ENCODE measurements at places on chromosomes 7 and 10. TPM values are rescaled to one million over a fixed set of nuclear protein-coding genes. Genes with fewer than 3 reads are reported as not detected.

Gene PRPS1L1
- not detected for total RNA-seq

Gene ADAM12
- total RNA-seq: 9.4 TPM

Gene VWC2
- not detected for total RNA-seq

GRCh38 chr7:2737771-2738540 lies 50.0 kb downstream of the AMZ1 start:
- H3K27me3 ChIP-seq: no peaks in the 10 kb centered on the region
- H3K36me3 ChIP-seq: peaks cover 4% of the 10 kb centered on the region
- no peak overlapping the region for H3K27ac ChIP-seq
- peaks cover 1% of the 10 kb centered on the region for H3K4me1 ChIP-seq
- H3K4me3 ChIP-seq: no peak overlapping the region
- no peak for DNase-seq

DNA sequence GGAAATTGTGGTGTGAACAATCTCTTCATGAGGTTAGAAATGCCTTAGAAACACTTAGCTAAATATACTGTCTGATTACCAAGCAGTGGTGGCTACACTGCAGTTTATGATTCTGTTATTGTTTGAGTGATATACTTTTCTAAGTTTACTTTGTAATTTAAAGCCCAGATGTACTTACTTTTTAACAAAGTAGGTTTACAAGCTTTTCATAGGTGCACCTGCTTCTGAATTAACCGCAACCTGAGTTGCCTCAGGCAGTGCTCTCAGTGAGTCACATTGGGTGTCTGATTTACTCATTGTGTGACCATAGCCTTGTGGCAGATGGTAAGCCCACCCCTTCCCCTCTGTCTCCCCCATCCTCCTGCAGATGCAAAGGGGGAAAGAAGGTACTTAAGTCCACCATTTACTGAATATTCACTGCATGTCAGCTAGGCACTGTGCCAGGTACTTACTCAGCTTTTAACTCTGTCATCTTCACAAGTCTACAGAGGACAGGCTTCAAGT lies 9.0 kb downstream of the MTURN start:
- no peaks in the 10 kb centered on the region for H3K36me3 ChIP-seq
- H3K27ac ChIP-seq: peak overlapping the region; percentile 68
- H3K4me1 ChIP-seq: peaks cover 33% of the 10 kb centered on the region
- DNase-seq: peak; percentile 98

GRCh38 chr10:69567920-69568319 lies 5.3 kb downstream of the NEUROG3 start:
- H3K27me3 ChIP-seq: peaks cover 85% of the 10 kb centered on the region
- no peaks in the 10 kb centered on the region for H3K4me1 ChIP-seq
- H3K4me3 ChIP-seq: no peak overlapping the region
- no peaks in the 10 kb centered on the region for H3K36me3 ChIP-seq

GRCh38 chr7:29256693-29257002 lies 62.1 kb downstream of the CHN2 start:
- peaks cover 22% of the 10 kb centered on the region for H3K4me1 ChIP-seq
- no peak overlapping the region for H3K4me3 ChIP-seq
- no peak for DNase-seq
- H3K27ac ChIP-seq: no peak overlapping the region

- H3K27ac ChIP-seq: no peak overlapping the region
- H3K4me1 ChIP-seq: no peaks in the 10 kb centered on the region
- H3K36me3 ChIP-seq: no peaks in the 10 kb centered on the region
- no peak overlapping the region for H3K4me3 ChIP-seq
- no peaks in the 10 kb centered on the region for H3K27me3 ChIP-seq
These were observed 88.1 kb upstream of the IFRD1 start for GRCh38 chr7:112362053-112362650.

- H3K27me3 ChIP-seq: no peaks in the 10 kb centered on the region
- H3K27ac ChIP-seq: no peak overlapping the region
- H3K4me1 ChIP-seq: no peaks in the 10 kb centered on the region
- no peaks in the 10 kb centered on the region for H3K36me3 ChIP-seq
These were observed 197.4 kb downstream of the RNLS start for GRCh38 chr10:88385601-88386203.

DNA sequence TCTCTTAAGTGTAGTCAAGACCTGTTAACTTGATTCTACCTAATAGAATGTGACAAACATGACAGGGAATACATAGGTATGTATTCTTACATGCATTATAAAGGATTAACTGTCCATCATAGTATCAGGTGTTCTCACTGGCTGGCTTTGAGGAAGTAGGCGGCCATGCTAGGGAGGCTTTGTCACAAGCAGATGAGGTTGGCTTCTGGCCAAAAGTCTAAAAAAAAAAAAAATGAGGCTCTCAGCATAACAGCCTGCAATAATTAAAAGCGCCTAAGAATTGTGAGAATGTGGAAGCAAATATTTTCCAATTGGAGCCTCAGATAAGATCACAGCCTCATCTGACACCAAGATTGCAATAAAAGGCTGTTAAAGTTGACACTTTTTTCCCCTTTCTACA lies 1256.8 kb upstream of the SORCS1 start:
- H3K27ac ChIP-seq: no peak overlapping the region
- no peaks in the 10 kb centered on the region for H3K4me1 ChIP-seq
- no peak overlapping the region for H3K4me3 ChIP-seq
- no peak for DNase-seq
- no peaks in the 10 kb centered on the region for H3K36me3 ChIP-seq

DNA sequence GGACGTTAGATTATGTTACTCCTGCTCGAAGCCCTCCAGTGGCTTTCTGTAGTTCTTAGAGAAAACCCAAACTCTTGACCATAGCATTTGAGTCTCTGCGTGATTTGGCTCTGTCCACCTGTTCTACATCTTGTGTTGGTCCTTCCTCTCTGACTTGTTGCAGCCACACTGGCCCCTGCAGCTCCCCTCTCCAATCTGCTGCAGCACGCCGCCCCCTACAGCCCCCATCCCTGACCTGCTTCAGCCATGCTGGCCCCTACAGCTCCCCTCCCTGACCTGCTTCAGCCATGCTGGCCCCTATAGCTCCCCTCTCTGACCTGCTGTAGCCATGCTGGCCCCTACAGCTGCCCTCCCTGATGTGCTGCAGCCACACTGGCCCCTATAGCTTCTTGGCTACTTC lies 29.2 kb downstream of the TRRAP start:
- no peak overlapping the region for H3K4me3 ChIP-seq
- no peaks in the 10 kb centered on the region for H3K27me3 ChIP-seq
- no peak for DNase-seq
- H3K4me1 ChIP-seq: no peaks in the 10 kb centered on the region
- peaks cover 43% of the 10 kb centered on the region for H3K36me3 ChIP-seq
- no peak overlapping the region for H3K27ac ChIP-seq

DNA sequence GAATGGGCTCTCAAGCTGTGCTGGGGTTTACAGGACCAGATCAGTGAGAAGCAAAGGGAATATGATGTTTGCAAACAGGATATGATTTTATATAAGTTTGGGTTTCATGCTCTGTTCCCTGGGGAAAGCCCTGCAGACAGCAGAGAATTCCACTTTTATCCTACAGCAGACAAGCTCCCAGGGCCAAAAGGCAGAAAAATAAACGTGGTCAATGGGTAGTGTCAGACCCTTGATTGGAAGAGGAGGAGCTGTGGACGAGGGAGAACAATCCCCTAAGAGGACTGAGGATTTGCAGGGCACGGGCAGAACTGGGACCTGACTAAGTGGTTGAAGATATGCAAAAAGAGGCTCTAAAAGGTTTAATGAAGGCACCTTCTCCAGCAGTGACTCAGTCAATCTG lies 275.3 kb downstream of the HDAC9 start:
- H3K4me3 ChIP-seq: no peak overlapping the region
- DNase-seq: no peak
- no peaks in the 10 kb centered on the region for H3K27me3 ChIP-seq
- peaks cover 26% of the 10 kb centered on the region for H3K4me1 ChIP-seq
- peak overlapping the region; percentile 53 for H3K27ac ChIP-seq
- H3K36me3 ChIP-seq: no peaks in the 10 kb centered on the region

DNA sequence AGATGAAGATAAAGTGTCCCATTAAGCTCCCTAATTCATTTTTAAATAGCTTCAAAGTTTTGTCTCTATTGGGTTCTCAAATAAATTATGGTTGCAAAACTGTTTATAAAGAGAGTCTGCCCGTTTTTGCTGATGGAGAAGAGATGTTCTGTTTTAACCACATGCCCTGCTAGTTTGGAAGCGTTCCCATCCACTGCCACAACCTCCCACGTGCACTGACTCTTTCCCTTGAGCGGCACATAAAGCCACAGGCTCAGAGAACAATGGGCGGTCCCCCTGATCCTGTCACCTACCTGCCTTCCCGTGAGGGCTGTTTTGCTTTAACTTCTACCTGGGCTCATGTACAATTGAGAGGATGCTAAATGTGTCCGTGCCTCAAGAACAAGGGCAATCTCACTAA lies 65.5 kb downstream of the CPVL start:
- H3K4me3 ChIP-seq: no peak overlapping the region
- H3K27ac ChIP-seq: no peak overlapping the region
- no peaks in the 10 kb centered on the region for H3K36me3 ChIP-seq
- H3K27me3 ChIP-seq: no peaks in the 10 kb centered on the region
- no peak for DNase-seq

- no peaks in the 10 kb centered on the region for H3K27me3 ChIP-seq
These were observed 72.2 kb upstream of the DLX6 start for GRCh38 chr7:96933067-96933645.

DNA sequence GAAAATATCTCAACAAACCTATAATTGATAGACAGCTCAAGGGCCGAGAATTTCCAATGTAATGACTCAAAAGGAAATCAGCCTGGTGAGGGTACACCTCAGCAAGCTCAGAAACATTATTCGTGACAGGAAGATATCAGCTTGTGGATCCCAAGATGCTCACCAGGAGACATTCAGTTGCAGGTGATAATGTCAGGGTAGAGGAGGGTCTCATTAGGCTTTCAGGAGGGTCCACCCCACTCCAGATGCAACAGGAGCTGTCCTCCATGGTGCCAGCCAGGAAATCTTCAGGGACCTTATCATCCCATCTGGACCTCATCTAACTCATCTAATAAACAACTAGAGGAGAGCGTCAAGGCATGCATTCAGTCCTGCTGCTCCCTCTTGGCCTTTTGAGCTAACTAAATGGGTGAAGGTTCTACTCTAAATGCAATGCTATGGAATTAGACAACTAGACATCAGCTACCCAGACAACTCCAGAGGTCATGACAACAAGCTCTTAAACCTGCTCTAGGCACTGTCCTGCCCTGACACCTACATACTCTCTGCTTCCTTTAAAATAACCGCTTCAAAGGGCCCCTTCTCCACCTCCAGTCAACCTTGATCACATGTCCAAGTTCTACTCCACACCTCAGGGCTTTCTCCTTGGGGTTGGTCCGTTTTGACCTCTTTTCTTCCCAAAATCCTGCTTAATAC lies 4.3 kb upstream of the GIMAP5 start:
- no peak for DNase-seq
- no peaks in the 10 kb centered on the region for H3K36me3 ChIP-seq
- H3K27me3 ChIP-seq: peaks cover 25% of the 10 kb centered on the region
- H3K4me3 ChIP-seq: no peak overlapping the region
- H3K27ac ChIP-seq: no peak overlapping the region

GRCh38 chr10:131882590-131883451 lies 18.0 kb upstream of the PPP2R2D start:
- no peak overlapping the region for H3K27ac ChIP-seq
- H3K36me3 ChIP-seq: no peaks in the 10 kb centered on the region
- DNase-seq: no peak

- H3K27ac ChIP-seq: no peak overlapping the region
- H3K27me3 ChIP-seq: peaks cover 17% of the 10 kb centered on the region
- H3K4me3 ChIP-seq: no peak overlapping the region
- DNase-seq: no peak
These were observed 38.9 kb downstream of the DRGX start for GRCh38 chr10:49356944-49357343.

GRCh38 chr7:117219485-117219884 lies 103.4 kb downstream of the WNT2 start:
- H3K4me3 ChIP-seq: no peak overlapping the region
- no peaks in the 10 kb centered on the region for H3K4me1 ChIP-seq
- no peaks in the 10 kb centered on the region for H3K36me3 ChIP-seq
- H3K27ac ChIP-seq: no peak overlapping the region

DNA sequence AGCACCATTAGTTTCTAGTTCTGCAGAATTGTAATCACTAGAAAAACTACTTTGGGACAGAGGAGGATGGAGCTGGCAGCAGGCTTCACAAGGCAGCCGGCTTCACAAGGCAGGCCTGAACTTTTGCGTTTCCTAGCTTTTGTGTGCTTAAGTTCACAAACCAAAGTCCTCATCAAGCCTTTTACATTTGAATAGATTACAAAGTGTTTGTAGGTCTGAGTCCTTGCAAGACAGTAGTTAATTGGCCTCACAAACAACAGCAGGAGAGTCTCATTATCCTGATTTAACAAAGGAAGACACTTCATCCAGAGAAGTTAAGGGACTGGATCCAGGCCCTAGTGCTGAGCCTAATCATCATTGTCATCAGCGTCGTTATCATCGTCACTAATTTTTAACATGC lies 147.8 kb upstream of the AUTS2 start:
- no peaks in the 10 kb centered on the region for H3K36me3 ChIP-seq
- no peak overlapping the region for H3K4me3 ChIP-seq
- no peaks in the 10 kb centered on the region for H3K27me3 ChIP-seq
- no peak overlapping the region for H3K27ac ChIP-seq

GRCh38 chr7:40805361-40805760 lies 670.6 kb downstream of the SUGCT start:
- no peaks in the 10 kb centered on the region for H3K36me3 ChIP-seq
- peaks cover 24% of the 10 kb centered on the region for H3K4me1 ChIP-seq
- H3K27me3 ChIP-seq: no peaks in the 10 kb centered on the region
- DNase-seq: peak; percentile 31

- H3K4me3 ChIP-seq: no peak overlapping the region
- no peaks in the 10 kb centered on the region for H3K36me3 ChIP-seq
- no peak overlapping the region for H3K27ac ChIP-seq
- H3K27me3 ChIP-seq: no peaks in the 10 kb centered on the region
These were observed 34.5 kb upstream of the AQP1 start for GRCh38 chr7:30877015-30877769.

GRCh38 chr10:35442028-35442427 lies 105.7 kb downstream of the CCNY start:
- peaks cover 72% of the 10 kb centered on the region for H3K36me3 ChIP-seq
- H3K27me3 ChIP-seq: no peaks in the 10 kb centered on the region
- DNase-seq: no peak
